ENCODE measurements at places on chromosomes 5 and 9.

DNA sequence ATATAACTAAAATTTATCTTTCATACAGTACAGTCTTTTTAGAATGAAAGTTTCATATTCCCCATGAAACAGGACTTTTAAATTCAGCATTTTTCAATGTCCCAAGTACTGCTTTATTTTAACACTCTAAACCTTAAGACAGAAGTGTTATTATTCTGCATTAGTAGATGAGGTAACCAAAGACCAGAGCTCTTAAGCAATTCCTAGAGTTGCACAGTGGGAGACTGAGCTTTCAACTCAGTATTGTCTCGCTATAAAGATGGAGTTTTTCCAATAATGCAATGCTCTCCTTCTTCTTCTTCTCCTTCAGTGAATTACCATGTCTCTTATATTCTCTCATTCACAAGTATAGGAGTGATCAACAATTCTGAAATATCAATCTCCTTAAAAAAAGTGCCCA is 479.7 kb downstream of the CETN3 start:
- DNase-seq, result no peak

- peak; percentile 16 for DNase-seq
These were observed 8.0 kb upstream of the SEMA4D start for GRCh38 chr9:89505911-89506310.

GRCh38 chr5:18761801-18762200 is 1127.5 kb downstream of the TAF11L14 start:
- DNase-seq, result no peak

- no peak for DNase-seq
These were observed 59.0 kb downstream of the USP20 start for GRCh38 chr9:129894120-129894823.

DNA sequence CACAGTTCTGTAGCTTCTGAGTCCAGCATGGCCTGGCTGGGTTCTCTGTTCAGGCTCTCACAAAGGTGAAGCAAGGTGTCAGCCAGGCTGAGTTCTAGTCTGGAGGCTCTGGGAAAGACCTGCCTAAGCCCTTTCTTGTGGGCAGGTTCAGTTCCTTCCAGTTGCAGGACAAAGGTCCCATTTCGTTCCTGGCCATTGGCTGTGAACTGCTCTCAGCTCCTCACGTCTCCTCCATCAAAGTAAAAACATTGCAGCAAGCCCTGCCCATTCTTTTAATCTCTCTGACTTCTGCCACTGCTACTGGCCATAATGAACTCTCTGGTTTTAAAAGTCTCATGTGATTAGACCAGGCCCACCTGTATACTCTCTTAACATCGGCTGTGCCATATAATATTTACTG is 61.6 kb upstream of the BARX1 start:
- DNase-seq, result no peak

GRCh38 chr5:33369485-33370465 is 71.0 kb upstream of the TARS1 start:
- no peak for DNase-seq

GRCh38 chr5:5192681-5193080 is 52.6 kb downstream of the ADAMTS16 start:
- DNase-seq, result no peak
